ENCODE measurements at places on chromosomes 1 and 21. TPM values are rescaled to one million over a fixed set of nuclear protein-coding genes. Genes with fewer than 3 reads are reported as not detected.
A peak's percentile ranks its signal among the peaks of the same experiment; 100 is the strongest.

DNA sequence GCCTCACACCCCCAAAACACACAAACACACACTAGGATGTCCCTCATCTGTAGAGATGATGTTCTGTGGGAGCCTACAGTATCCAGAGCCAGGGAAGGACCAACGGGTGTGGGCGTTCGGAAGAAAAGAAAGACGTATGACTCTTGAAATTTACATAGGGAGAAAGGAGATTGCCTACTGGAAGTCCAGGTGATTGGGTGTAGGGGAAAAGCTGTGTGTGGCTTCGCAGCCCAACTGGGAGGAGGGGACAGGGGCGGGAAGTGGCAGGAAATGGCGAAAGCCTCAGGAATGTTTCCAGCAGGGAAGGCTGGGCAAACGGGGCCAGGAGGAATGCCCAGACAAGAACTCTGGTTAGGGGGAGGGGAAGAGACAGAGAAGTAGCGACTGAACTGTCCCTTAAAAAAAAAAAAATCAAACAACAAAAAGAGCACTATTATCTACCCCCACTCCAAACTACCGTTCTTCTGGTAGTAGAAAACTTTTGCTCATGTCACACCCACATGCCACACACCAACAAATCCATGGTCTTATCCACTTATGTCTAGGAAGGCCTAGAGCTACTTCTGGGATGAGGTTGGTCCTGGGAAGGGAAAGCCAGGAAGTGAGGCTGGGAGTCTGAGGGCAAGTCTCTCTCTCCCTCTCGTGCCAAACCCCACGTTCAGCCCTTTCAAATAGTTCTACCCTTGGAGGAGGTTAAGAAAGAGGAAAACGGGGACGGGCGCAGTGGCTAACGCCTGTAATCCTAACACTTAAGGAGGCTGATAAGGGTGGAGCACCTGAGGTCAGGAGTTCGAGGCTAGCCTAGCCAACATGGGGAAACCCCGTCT lies 1.8 kb upstream of the CKS1B start:
- H3K27ac ChIP-seq = peak overlapping the region; percentile 97
- peak; percentile 84 for DNase-seq
- H3K4me1 ChIP-seq = peaks cover 64% of the 10 kb centered on the region
- H3K27me3 ChIP-seq = no peaks in the 10 kb centered on the region

GRCh38 chr1:50620680-50621329 lies 197.6 kb upstream of the DMRTA2 start:
- H3K27ac ChIP-seq = no peak overlapping the region
- no peak overlapping the region for H3K4me3 ChIP-seq
- H3K36me3 ChIP-seq = no peaks in the 10 kb centered on the region
- H3K4me1 ChIP-seq = no peaks in the 10 kb centered on the region
- DNase-seq = no peak

DNA sequence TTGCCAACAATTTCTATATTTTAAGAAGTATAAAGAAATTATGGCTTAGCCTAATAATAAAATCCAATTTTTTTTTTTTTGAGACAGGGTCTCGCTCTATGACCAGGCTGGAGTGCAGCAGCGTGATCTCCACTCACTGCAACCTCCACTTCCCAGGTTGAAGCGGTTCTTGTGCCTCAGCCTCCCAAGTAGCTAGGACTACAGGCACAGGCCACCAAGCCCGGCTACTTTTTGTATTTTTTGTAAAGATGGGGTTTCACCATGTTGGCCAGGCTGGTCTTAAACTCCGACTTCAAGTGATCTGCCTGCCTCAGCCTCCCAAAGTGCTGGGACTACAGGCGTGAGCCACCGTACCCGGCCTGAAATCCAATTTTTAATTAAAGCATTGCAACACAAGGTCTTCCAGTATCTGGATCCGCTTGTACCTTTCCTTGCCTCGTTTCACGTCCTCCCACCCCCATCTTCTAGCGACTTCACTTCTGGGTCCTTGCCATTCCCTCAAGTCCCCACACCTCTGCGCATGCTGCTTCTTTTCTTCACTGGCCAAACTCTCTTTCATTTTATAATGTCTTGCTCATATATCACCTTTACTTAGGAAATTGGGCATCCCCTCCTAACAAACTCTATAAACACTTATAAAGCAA lies 2.3 kb downstream of the FUBP1 start:
- peaks cover 15% of the 10 kb centered on the region for H3K36me3 ChIP-seq
- H3K4me1 ChIP-seq = peaks cover 31% of the 10 kb centered on the region
- DNase-seq = no peak

- H3K27me3 ChIP-seq = peaks cover 7% of the 10 kb centered on the region
- H3K4me3 ChIP-seq = no peak overlapping the region
- H3K36me3 ChIP-seq = no peaks in the 10 kb centered on the region
- H3K27ac ChIP-seq = no peak overlapping the region
- no peak for DNase-seq
These were observed 109.5 kb downstream of the PSMG1 start for GRCh38 chr21:39073717-39074116.

DNA sequence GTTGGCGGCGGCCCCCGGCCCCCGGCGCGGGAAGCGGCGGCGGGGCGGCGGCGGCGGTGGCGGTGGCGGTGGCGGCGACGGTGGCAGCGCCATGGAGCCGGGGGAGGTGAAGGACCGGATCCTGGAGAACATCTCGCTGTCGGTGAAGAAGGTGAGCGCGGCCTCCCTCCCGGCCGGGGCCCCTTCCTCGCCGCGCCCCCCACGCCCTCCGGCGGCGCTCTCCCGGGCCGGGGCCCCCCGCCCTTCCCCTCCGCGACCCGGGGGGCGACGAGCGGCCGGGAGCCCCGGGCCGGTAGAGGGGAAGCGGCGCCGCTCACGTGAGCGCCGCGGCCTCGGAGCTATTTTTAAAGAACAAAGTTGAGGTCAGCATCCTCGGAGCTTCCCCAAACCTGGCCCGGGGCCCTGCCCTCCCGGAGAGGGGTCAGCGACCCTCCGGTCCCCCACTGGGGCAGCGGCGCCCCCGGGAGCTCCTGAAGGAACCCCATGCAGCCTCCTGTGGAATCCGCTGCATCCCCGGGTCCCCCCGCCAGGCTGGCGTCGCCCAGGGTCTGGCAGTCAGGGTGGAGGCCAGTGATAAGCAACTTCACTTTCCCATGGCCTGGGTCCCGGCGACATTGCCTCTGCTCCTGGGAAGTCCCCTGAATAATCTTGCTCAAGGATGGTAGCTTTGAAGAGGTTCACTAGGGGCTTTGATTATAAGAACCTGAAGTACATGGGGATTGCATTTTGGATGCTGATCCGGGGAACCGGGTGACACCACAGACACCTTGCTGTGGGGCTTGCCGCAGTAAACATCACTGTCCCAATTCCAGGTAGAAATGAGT lies 560 bp downstream of the PLEKHM2 start:
- H3K36me3 ChIP-seq = peaks cover 6% of the 10 kb centered on the region
- H3K4me1 ChIP-seq = peaks cover 36% of the 10 kb centered on the region
- peak; percentile 92 for DNase-seq
- peak overlapping the region; percentile 76 for H3K27ac ChIP-seq

GRCh38 chr1:44237721-44238457 lies 24.6 kb downstream of the DMAP1 start:
- H3K4me3 ChIP-seq = no peak overlapping the region
- peak; percentile 91 for DNase-seq
- no peaks in the 10 kb centered on the region for H3K36me3 ChIP-seq
- no peak overlapping the region for H3K27ac ChIP-seq

Gene CYP4Z1
- total RNA-seq = not detected

Gene S100A7A
- total RNA-seq = not detected
